Neural progenitor cell (in vitro differentiated cells): ENCODE measurements at places on chromosomes 16 and 17.

DNA sequence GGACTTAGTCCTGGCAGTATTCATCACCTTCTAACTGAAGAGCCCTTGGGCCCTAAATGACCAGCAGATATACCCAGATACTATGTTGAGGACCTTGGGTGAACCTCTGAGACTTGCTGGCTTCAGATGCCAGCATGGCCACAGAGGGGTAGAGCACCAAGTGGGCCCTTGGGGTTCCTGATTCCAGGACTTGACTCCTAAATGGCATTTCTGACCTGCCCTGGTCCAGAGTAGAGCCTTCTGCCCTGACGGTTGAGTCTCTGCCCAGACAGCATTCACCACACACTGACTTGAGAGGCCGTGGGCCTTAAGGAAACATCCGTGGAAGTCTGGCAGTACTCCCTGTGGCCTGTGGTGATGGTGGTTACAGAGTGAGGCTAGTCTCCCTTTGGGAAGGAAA is 2.8 kb upstream of the APPBP2 start:
- DNase-seq, result no peak

- no peak for DNase-seq
Observed at GRCh38 chr17:17147821-17148220, 58.3 kb downstream of the PLD6 start.

DNA sequence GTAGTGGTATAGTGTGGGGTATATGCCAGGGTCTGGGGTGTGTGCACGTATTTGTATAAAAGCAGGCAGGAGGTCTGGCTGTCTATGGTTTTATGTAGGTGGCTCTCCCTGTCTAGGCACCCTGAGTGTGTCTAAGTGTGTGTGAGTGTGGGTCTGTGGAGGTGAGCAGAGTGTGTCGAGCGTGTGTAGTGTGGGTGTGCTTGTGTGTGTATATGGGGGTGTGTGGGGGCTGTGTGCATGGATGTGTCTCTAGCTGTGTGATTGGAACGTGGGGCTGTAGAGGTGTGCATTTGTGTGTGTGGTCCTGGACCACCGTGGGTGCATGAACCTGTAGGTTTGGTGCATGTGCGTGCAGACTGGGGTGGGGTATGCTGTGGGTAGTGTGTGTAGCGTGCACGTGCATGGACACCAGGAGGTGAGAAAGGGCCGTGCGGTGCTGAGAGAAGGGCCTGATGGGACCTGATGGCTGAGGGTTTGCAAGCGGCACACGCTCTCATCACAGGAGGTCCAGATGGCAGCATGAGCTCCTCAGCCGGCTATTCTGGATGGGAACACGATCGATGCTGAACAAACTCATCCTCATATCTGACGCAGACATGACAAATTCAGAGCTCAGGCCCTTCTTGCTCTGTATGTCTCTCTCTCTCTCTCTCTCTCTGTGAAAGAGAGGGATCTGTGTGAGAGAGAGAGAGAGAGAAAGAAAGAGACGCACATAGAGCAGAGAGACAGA is 27.7 kb downstream of the SPACA3 start:
- no peak for DNase-seq

DNA sequence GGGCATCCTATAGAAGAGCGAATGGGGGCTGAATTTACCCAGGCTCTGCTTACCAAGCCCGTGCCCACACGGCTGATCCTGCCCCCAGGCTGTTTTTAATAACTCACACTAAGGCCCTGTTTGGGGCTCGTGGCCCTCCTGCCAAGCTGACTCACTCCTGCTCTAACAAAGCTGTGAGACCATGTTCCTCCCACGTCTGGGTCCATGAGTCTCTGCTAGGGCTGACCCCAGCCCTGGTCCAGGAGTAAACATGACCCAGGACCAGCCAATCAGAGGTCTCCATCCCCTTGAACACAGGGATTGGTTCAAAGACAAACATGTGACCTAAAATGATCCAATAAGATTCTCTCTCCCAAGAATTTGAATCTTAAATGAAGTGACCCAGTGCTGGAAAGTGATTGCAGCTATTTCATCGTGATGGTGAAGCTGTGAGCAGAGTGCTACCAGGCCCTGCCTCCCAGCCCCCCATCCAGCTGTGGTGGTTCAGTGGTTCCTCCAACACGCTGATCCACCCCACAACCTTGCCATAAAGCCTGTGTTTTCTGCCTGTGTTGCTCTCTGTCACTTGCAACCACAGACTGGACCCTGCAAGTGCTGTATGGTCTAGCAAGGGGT is 57.2 kb downstream of the C16orf82 start:
- no peak for DNase-seq

GRCh38 chr17:74935585-74936469 is at the start of gene OTOP3:
Gene OTOP3 (plus strand): TSS chr17:74935898. CDS start chr17:74935922, 24 bp downstream.
- DNase-seq, result peak; percentile 64

DNA sequence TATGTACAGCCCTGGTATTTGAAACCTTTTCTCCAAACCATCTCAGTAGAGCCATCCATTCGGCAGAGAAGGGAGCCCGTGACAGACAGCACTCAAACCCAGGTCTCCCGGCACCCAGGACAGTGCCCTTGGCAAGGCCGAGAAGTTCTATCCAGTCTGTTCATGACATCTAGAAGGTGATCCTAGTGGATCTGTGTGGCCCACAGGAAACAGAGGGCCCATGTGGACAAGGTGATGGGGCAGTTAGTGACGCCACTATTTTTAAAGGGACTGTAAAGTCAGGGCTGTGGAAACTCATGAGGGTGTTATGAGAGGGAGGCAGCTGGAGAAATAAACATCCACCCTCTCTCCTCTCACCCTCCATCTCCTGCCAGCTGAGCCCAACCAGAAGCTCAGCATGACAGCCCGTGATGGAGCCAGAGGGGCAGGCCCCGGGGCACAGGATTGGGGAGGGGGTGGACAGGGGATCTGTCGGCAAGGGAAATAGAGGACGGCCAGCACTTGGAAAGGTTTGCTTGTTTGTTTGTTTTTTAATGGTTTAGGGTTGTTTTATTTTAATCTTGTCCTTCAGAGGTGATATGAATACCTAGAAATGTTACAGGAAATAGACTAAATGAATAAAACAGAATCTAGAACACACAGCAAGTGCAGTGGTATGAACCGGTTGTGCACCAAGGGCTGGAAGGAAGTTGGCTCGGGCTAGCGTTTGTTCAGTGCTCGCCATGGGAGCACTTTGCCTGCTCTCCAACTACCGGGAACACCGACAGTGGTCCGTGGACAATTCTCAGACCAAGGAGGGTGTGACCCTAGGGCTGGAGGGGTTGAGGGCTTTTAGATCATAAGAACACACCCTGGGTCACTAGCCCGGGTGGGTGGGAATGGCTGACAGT is 17.1 kb downstream of the MYLK3 start:
- DNase-seq, result no peak

DNA sequence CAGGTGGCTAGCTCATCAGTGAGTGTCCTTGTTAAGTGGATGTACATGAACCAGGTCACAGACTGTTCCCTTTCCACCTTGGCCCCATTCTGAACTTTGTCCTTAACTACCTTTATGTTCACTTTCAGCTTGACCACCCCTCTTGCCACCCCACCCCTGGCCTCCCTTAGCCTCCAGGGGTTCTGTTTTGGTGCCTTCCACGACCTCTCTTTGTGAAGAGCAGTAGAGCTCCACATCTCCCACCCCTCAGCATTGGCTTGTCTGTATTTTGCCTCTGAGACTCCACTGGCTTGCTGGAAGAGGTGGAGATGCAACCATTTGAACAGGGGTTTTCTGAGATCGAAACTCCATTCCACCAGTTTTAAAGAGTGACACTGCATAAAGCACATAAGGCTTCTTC is 123.5 kb downstream of the RGS9 start:
- no peak for DNase-seq

DNA sequence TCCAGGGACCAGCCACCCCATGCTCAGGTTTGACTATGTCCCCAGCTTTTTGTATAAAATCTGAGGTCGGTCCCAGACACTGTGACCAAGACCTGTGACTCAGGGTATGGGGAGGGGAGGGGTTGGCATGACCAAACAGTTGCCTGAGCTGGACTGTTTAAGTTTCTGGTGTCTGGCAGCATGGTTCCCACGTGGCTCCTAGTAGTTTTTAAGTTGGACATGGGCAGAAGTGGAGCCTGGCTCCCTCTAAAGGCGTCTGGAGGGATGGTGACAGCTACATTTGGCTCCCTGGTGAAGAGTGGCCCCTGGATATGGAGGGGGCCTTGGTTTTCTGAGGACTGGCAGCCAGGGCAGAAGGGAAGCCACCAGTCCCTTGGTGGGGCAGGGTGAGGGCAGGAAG is 7.9 kb downstream of the SMCR8 start:
- no peak for DNase-seq

DNA sequence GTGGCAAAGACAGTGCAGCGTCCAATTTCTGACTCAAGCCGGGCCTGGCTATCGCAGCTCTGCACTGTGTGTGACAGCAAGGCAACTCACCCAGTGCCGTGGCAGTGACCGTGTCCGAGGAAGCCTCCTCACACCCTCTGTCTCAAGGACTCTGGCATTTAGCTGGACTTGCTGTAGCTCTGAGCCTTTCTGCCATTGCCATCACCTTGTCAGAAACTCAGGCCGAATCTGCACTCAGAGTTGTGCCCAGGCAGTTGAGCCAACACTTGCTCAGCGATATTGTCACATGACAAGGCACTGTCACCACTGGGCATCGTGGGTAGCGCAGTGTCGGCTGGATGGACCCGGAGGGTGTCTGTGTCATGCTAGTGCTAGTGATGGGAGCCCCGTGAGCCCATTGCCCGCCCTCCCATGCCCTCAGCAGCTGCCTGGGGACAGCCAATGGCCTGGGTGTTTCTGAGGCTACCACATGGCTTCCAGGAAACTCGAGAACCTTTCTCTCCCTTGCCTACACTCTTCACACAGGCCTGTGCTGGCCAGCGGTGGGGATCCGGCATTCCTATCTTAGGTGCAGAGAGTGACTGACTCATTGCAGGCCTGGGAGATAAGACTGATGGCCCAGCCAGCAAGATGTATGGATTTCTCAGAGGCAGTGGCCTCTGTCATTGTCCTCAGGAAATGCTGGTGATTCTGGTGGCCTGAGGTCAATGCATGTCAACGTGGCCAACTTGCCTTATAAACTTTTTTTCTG is 22.1 kb upstream of the STH start:
- DNase-seq, result no peak

GRCh38 chr17:79048826-79049755 is 25.1 kb downstream of the C1QTNF1 start:
- DNase-seq, result no peak

GRCh38 chr16:760065-760464 is 469 bp upstream of the MSLN start:
- no peak for DNase-seq

- DNase-seq, result no peak
Observed at GRCh38 chr16:54355251-54355650, 68.7 kb upstream of the IRX3 start.

GRCh38 chr17:43129671-43130010 is 4.5 kb upstream of the BRCA1 start:
- DNase-seq, result no peak

DNA sequence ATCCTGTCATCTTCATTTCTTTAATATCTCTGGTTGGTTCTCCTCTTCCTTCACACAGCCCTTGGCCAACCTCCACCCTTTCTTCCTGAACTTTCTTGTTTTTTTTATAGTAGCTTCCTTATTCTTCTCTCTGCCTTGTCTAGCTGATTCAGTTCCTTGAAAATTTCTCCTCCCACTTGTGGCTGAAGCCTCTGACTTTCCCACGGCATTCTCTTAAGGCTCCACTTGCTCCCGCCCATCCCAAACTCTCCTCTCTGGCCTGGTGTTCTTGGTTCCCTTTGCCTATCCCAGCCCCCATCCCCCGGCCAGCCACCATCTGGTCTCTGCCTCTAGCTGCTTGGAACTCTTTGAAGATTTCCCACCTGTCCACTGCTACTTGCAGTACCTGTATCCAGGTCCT is 29.1 kb downstream of the NLRP1 start:
- DNase-seq, result no peak

- peak; percentile 23 for DNase-seq
Observed at GRCh38 chr17:81500047-81500446, 12.6 kb downstream of the ACTG1 start.

GRCh38 chr17:58829172-58829637 is 73.6 kb downstream of the PPM1E start:
- no peak for DNase-seq

DNA sequence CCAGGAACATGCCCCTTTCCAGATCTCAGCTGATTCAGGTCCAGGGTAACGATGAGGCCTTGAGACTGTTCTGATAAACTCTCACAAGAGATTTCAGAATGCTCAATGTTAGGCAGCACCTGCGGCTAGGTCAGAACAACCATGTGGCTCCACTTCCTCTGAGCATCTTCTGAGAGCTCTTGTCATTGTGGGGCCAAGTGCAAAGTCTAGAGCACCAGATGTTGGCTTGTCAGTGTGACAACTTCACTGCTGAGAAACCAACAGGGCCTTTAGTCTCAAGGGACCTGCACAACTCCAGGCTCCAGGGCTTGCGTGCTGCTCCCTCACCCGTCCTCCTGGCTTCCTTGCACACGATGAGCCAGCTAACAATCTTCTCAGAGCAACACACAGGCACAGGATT is 29.0 kb downstream of the FCSK start:
- no peak for DNase-seq

DNA sequence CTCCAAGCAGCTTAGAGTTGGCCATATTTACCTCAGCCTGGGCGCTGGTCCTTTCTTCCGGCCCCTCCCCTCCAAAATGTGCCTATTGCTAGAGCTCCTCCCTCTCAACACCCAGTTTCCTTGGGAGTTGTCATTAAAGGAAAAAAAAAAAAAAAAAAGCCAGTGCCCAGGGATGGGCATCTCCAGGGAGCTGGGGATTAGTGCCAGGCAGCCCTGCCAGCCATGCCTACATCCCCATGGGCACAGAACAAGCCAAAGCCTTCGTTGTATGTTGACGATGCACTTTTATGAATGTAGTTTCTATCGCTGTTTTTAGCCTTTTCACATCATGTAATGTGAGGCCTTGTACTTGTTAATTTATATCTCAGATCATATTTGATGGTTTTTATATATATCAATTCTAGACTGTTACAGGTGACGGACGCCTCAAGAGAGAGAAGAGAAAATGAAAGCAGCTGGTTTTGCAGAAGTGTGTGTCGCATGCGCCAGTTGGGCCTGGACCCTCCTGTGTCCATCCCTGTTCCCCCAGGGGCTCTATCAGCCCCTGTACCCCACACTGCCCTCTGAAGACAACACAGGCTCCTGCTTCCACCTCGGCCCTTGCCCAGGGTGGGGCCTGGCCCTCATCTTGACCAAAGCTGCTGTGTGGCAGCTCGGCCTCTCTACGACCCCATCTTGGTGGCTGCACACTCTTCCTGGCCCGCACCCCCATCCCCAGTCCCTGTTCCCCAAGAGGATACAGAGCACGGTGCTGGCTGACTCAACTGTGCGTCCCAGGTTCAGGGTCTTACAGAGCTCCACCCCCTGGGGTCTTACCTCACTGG is 4.8 kb downstream of the LIMD2 start:
- no peak for DNase-seq

- peak; percentile 45 for DNase-seq
Observed at GRCh38 chr16:53895433-53895832, 191.5 kb downstream of the FTO start.
